ENCODE measurements at places on chromosomes 4 and X.

DNA sequence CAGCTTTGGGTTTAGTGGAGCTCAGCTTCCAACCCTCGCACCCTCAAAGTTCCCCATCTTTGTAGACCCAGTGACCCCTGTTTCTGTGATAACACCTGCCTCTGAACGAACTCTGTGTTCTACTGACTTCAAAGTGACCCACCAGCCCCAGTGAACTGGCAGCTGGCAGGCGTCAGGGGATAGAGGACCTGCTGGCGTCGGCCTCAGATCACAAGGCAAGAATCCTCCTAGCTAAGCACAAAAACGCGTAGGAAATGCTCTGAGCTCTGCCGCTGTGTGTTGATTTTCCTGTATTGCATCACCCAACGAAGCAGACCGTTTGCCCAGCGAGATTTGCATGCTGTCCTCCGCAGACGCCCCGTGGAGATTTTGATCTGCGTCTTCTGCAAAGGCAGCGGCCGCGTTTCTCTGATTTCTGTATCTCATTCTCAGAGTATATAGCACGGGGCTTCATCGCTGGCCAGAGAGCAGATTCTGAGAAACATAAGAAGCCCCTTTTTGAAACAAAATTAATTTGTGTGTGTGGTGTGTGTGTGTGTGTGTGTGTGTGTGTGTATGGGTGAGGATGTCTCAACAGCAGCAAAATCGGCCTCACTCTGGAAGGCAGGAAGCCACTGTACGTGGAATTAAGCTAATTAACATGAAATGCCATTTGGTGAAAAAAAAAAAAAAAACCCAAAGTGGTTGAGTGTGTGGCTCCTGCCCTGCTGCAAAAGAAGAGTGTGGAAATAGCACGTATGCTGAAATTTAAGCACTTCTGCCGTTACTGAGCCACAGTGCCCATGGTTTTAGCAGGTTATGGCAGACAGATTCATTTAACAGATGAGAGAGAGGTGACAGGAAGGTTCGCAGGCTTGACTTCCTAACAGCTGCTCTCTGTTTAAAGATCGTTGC lies 29.2 kb upstream of the ASMTL start:
- no peak for DNase-seq

- DNase-seq, result no peak
These were observed 183.8 kb upstream of the INTU start for GRCh38 chr4:127448986-127449385.

DNA sequence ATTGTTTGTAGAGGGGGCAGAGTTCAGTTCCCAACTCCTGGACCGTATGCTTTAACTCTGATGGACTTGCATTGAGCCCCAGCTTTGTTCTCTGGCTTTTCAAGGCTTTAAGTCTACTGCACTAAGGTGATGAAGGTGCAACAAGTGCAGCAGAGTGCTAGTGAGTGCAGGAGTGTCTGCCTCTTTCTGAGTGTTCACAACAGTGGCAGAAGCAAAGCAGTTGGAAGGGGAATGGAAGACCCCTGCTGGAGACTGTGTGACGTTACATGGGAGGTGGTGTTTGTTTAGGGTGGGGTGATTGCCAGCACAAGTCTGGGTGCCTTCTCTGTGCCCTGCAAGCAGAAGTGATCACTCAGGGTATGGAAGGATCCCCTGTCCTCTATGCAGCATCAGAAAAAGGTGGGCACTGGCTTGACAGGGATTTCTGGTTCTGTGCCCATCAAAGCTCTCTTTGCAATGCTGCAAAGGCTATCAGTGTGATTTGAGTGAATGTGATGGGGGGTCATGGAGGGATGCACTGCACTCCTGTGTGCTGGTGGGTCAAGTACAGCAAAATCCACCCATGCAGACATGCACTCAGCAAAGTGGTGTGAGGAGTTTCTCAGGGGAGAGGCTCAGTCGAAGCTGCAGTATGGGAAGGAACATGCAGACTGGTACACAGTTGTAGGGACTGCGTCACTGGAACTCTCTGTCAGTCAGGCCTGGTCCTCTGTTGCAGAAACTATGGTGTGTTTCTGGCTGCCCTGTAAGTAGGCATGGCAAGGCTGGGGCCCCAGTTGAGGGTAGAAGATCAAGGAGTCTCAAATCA lies 70.9 kb upstream of the UGT2B7 start:
- DNase-seq, result no peak

GRCh38 chr4:72567036-72567435 lies 2.0 kb downstream of the ADAMTS3 start:
- DNase-seq, result no peak

DNA sequence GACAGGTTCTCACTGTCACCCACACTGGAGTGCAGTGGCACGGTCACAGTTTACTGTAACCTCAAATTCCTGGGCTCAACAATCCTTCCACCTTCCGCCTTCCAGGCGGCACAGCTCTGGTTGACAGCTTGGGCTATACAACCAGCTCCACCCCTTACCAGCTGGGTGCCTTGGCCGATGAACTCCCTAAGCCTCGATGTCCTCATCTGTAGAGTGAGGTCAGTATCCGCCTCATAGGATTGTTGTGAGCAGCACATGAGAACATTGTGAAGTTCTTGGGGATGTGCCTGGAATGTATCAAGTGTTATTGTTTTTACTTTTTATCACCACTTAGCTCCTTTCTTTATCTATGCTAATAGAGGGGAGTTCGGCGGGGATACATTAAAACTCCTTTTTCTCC lies 23.3 kb downstream of the UCHL1 start:
- DNase-seq, result no peak

GRCh38 chr4:14726877-14727361 lies 275.4 kb upstream of the CPEB2 start:
- DNase-seq, result no peak

GRCh38 chr4:84750960-84751283 lies 168.0 kb downstream of the CDS1 start:
- DNase-seq, result no peak

GRCh38 chr4:143701365-143701764 lies 890 bp upstream of the FREM3 start:
- DNase-seq, result no peak

DNA sequence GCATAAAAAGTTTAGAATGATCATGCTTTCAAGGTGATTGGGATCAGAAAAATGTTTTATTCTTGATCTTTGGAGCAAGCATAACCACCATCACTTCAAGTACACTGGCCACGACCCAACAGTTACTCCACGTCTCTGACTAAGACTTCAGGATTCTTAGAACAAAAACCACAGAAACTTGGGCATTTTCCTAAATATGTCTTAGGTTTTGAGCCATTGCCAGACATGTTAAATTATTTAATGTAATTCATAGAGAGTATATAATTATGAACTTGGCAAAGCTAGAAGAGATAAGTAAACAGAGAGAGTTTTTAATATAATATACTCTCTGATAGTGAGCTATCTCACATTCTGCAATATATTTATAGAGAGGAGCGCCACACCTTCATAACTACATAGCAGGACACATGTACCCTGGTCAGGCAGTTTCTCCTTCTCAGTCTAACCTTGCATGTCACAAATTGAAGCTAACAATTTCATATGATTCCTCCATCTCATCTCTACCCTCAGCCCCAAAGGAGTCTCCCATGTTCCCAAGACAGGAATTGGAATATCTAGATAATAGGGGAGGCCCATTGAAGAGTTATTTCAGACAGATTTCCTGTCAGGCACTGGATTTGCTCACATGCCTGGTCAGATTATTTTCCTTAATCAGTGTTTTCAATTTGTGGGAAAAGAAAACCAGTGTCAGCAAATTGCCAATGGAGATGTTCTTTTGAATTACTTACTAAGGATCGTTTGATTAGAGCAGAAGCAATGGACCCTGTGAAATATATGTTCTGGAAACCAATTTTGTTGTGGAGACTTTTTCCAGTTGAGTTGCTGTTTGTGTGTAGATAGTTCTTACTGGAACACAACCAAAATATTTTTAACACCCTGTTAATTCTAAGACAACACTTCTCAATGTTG lies 61.7 kb upstream of the GUCY1A1 start:
- DNase-seq, result peak; percentile 25

GRCh38 chr4:15836362-15836761 lies 58.2 kb downstream of the CD38 start:
- no peak for DNase-seq

DNA sequence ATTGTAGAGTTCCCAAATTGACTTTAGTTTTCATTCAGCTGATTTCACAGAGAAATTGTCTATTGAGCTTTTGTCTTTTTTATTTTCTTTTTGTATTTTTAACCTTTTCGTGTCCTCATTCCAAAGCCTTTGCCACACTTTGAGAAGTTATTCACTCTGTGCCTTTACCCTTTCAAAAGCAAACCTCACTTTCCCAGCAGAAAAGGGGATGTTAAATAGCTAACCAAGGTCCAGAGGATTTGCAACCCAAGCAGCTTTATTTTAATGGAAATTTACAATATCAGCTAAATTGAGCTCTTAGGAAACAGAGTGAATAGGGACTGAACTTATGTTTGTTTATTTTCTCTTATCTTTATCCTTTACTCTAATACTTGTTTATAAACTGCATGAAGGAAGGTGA lies 428.8 kb downstream of the PCDH7 start:
- no peak for DNase-seq

GRCh38 chr4:112287258-112287989 lies 1.7 kb upstream of the TIFA start:
- DNase-seq, result no peak

- no peak for DNase-seq
These were observed 47.6 kb downstream of the SPIN3 start for GRCh38 chrX:56947699-56948098.

- no peak for DNase-seq
These were observed 75.6 kb upstream of the MSX1 start for GRCh38 chr4:4783847-4784246.

- DNase-seq, result no peak
These were observed 77.5 kb downstream of the TMEM156 start for GRCh38 chr4:38954727-38955126.
